Motor neuron (in vitro differentiated cells): ENCODE measurements at places on chromosomes 5 and 9. TPM values are rescaled to one million over a fixed set of nuclear protein-coding genes. Genes with fewer than 3 reads are reported as not detected.

DNA sequence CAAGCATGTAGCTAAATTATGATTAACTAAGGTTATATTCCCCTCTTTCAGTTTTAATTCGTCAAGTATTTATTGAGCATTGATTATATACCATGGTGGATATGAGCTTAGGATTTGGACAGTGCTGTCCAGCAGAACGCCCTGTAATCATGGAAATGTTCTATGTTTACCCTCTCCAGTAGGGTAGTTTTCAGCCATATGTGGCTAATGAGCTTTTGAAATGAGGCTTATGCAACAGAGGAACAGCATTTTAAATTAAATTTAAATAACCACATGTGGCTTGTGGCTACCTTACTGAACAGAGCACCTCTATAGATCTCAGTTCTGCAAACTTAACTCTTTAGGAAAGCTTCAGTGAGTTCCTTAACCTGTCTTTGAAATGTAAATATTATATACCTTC is 59.1 kb downstream of the JMY start:
- no peak for ATAC-seq

GRCh38 chr5:35320029-35320428 is 89.7 kb upstream of the PRLR start:
- no peak for ATAC-seq

DNA sequence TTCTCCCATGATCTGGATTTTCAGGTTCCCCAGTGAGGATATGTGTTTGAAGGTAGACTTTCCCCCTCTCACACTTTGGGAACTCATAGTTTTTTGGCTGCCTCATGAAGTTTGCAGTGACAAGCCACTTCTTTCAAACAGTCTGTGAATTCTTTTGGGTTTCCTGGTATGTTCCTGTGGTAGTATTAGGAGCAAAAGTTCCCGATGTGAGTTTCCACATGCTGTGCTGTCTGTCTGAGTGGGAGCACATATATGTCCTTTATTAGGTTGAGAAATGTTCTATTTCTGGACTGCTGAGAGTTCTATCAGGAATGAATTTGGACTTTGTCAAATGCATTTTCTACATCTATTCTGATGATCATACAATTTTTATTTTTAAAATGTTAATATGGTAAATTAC is 273.2 kb upstream of the TARS1 start:
- no peak for ATAC-seq

DNA sequence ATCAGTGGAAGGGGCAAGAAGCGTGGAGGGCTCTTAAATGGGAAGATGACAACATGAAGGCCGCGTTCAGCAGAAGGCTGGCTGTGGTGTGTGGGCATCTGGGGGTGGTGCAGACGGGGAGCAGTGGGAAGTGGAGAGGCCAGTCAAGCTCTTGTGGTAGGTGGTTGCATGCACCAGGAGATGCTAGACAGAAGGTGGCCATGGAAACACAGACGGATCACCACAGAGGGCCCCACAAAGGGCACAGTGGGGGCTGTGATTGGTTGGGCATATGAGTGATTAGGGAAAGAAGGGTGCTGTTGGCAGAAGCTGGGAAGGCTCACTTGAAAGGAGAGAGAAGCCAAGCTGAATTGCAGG is 14.7 kb downstream of the MTMR12 start:
- ATAC-seq, result peak; percentile 49

GRCh38 chr5:147484708-147485020 is 25.2 kb downstream of the DPYSL3 start:
- no peak for ATAC-seq

The MEGF10 gene
- 4.2 and 4.8 TPM in 2 replicates for total RNA-seq

DNA sequence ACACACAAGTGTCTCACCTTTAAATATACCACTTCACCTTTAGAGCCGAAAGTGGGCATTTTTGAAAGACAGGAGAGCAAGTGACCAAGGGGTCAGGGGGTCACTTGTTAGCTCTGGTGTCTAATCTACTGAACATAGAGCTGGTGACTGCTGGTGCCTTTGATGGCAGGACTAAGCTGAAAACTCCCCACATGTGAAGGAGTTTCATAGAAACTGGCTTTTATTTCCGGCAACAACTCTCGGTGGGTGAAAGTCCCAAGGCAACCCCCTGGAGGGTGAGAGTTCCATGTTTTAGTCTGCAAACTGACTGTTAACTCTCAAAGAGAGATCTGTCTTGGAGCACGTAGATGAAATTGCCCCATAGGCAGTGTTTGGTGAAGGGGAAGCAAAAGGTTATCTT is 466.9 kb downstream of the DMRTA1 start:
- ATAC-seq, result no peak

The GGTA1 gene
- total RNA-seq, result 0.13 and 1.1 TPM in 2 replicates

The PTGR1 gene
- 21.6 and 22.8 TPM in 2 replicates for total RNA-seq

The KCTD16 gene
- 10.6 and 12.9 TPM in 2 replicates for total RNA-seq

The WDR38 gene
- total RNA-seq, result 1.0 and 1.2 TPM in 2 replicates

The ATOSB gene
- total RNA-seq, result 23.8 and 25.5 TPM in 2 replicates

GRCh38 chr9:26157411-26157810 is 479.2 kb upstream of the TUSC1 start:
- ATAC-seq, result no peak

DNA sequence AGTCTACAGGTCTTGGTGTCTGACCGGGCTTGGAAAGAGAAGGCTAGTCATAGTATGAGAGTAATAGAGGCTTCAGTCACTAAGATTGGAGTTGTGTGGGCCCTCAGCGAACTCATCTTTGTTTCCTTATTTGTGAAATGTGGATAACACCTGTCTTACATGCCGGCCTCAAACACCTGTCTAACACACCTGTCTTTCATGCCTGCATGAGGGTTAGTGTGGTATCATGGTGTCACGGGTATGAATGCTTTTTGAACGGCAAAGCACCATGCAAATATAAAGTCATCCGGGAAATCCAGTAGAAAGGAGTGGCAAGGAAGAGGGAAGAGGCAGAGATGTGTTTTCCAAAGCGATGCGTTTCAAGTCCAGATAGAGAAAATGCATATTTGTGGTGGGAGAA is 25.5 kb downstream of the GRAMD2B start:
- ATAC-seq, result no peak

GRCh38 chr5:74196233-74196632 is 444.3 kb downstream of the ENC1 start:
- no peak for ATAC-seq

GRCh38 chr5:912280-913091 is 19.8 kb downstream of the TRIP13 start:
- ATAC-seq, result peak; percentile 95

The DBH gene
- total RNA-seq, result 0.16 and 0.25 TPM in 2 replicates

DNA sequence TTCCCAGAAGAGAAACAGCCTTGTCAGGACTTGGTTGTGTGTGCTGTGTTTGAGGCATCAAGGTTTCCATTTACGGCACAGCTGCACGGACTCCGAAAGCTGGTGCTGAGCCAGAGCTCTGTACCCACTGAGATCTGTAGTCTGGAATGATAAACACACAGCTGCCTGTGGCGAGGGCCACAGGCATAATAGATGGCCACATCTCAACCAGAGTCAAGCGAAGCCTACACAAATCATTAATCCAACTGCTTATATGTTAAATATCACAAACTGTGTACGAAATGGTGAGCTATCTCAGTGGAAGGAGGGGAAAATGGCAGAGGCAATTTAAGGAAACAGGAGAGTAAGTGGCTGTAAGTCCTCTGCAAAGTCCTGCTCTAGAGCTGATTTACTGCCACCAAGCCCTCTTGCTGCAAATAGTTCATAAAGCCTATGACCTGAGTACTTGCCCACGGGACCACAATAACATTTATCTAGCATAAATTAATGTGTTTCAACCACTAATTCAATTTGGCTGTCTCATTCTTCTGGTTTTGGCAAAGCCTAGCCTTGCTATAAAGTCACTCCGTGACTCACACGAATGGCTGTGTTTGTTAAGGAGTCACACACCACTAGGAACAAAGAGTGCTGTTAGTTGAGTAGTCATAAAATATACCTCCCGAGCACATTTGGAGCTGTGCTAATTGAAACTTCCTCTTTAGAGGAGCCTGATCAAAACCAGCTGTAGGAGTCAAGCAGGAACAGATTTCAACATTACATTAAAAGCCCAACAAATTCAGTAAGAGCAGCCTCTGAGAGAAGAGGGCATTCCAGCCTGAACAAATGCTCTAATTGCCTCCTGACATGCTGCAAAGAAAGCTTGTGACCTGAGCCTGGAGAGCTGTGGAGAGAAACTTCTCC is 738.6 kb upstream of the ZNF608 start:
- peak; percentile 81 for ATAC-seq

The FST gene
- 0.76 and 1.3 TPM in 2 replicates for total RNA-seq

DNA sequence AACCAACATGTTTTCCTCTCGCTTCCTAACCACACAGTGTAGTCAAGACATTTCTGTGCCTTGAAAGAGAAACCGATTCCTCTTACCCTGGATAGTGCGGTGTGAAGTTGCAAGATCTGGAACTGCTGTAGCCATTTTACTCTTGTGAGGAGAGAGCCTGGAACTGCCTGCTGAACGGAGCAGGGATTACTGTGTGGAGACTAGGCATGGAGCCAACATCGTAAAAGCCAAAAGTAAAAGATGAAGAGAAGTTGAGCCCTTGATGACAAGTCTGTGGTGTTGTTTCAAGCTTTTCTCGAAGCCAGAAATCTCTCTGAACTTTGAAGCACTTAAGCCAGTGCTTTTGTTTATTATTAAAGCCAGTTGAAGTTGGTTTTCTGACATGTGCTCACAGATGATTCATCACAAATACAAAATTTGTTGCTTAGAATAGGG is 110.1 kb upstream of the GRIN3A start:
- ATAC-seq, result peak; percentile 84

- ATAC-seq, result no peak
Measured at GRCh38 chr5:61082516-61083280, 79.6 kb downstream of the SMIM15 start.

The COL27A1 gene
- 4.1 and 9.3 TPM in 2 replicates for total RNA-seq

DNA sequence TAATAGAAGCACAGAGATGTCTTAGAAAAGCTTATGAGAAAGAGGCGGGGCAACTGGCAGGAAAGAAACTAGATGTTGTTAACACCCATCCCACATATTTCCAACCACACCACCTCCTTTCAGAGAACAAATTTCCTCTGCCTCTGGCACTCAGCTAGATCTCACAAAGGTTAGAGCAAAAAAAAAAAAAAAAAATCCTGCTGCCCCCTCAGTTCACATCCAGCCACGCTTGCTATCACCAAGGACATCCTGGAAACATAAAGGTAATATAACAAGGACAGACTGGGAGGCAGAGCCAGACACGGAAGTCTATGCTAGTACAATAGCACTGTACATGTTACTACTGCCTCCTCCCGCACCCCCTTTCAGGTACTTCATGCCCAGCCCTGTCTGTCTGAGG is 238.0 kb upstream of the PTGER4 start:
- ATAC-seq, result no peak

DNA sequence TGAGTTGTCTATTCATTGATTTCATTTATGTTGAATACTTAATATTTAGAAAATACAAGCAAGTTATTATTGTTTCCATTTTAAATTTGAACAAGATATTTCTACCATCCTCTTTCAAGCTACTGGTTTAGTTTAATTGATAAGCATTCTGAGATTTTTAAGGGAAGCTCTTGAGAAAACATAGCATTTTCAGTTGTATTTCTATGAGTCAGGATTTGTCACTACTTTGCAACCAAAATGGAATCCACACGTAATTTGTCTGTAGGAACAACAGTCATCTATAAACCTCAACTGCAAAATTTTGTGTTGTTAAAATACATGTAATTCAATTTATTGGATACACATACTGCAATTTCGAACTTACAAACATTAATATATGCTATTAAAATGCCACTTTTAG is 74.0 kb downstream of the PRR16 start:
- no peak for ATAC-seq

DNA sequence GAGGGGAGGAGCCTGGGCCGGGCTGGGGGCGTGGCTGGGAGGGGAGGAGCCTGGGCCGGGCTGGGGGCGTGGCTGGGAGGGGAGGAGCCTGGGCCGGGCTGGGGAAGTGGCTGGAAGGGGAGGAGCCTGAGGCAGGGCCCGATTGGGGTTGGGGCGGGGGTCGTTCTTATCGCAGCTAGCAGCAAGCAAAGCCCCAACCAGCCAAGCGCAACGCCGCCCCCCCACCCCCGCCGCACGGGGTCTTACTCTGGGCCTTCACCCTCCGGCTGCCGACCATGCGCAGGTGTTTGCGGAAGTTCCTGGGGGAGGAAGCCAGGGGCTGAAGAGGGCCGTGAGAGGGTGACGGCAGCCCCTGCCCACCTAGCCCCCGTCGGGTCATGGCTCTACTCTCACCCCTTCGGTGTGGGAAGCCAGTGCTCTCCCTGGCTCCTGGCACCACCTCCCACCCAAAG is 5.0 kb downstream of the NSMF start:
- ATAC-seq, result peak; percentile 2

The UNC5A gene
- 1.9 and 2.2 TPM in 2 replicates for total RNA-seq

DNA sequence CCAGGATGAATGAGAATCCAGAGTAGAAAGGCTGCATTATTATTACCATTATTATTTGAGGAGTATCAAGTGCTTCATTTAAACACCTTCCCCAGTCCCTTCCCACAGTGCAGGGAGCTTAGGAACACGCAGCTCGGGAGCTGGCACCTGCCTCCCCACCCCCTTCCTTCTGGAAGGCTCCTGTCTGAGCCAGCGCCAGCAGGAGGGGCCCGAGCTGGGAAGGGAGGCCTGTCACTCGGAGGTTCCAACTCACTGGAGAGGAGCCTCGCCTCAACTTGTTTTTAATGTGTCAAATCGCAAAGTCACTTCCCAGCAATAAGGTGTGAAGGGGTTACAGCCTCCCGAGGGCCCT is 156.4 kb upstream of the IRX4 start:
- ATAC-seq, result peak; percentile 66

DNA sequence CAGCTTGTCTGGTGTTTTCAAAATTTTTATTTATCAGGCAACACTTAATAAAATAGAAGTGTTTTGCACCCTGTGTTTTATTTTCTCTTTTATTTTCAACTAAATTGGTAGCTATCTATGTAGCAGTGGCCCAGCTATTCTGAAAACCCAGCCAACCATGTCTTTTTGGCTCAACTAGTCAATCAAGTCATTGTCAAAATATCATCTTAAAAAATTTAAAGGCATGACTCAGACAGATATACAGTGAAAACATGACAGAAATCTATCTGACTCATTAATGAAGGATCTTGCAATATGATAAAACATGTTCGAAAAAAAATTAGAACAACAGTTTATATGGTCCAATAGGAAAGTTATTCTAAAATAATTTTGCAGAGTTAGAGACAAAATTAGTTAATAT is 75.1 kb downstream of the HSD17B4 start:
- no peak for ATAC-seq

DNA sequence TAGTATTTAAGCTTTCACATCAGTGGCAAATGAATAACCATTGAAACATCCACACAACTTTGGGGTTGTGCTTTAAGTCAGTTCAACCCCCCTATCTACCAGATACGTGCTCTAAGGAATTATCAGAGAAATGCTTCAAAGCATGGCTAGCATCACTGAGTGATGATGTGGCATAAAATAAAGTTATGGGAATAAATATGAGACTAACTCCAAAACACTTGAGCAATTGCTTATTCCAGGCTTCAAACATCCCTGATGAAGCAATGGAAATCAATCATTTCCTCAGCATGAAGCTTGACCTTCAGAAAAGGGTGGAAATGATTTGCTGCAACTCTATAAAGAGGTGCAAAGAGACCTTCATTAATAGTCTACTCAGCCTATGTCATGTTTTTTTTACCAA is 292.0 kb upstream of the SMC2 start:
- no peak for ATAC-seq
